ENCODE measurements at places on chromosomes 3 and 15.
A peak's percentile ranks its signal among the peaks of the same experiment; 100 is the strongest.

DNA sequence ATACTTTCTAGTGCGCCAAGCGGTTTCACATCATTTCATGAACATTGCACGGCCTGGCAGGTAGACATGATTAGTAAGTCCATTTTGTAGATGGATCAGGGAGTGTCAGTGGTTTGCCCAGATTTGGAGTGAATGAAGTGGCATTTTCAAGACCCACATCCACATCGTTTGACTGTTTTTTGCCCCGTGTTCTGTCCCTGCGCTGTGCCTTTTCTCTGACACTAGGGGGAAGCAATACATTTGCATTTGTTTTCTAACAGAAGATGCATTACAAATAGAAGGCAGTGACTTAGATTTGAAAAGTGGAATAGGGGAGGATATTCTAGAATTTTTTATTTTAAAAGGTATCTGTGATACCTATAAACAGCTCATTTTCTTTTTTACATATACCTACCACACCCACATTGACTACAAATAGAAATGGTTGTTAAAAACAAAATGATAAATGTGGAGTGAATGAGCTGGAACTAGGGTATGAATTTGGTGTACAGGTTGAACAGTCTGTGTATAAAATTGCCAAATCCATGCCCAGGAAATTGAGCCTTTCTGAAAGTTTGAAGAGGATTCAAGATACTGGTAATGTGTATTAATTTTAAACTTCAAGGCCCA is 98.0 kb downstream of the USP13 start:
- no peak for DNase-seq

DNA sequence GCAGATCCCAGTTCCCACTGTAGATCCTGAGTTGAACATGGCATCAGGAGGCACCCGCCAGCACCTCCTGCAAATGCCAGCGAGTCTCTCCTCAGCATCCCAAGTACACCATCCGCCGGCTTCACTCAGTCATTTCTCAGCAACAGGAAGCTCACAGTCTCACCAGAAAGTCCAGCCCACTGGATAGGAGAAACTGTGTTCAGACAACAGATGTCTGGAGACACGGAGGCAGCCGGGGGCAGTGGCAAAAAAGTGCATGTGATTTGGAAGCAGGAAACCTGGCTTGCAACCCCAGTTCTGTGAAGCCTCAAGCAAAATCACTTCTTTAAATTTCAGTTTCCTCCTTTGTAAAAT is 68.7 kb downstream of the SRGAP3 start:
- DNase-seq: no peak

DNA sequence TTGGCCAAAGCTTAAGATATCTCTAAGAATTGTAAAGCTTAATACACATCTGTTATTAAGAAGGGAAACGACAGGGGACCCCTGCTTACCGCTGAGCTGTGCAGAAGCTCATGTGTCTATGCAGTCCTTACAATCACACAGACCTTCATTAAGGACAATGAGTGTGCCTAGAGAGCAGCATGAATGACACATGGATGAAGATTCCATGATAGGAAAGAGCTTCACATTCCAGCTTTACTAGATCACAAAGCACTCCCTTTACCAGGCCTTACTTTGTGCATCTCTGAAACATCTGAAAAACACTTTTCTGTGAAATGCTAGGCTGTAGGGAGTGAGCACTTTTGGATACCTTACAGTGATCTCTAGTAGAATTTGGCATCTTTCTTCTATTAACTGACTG is 32.0 kb downstream of the RNF168 start:
- no peak for DNase-seq

DNA sequence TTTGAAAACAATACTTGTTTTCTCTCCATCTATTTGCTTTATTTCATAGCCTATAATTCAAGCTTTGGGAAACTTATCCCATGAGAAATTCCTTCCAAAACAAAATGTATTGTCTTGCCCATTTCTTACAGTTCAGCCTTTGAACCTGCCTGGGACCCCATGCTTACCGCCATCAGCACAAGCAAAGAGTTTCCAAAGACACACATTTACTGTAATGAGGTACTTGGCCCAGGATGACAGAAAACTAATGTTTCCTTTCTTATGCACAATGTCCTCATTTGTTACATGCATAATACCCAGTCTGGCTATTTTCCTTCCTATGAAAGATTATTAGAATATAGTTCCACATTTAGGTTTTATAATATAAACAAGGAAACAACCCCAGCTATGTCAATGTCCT is 180.4 kb downstream of the GAP43 start:
- no peak for DNase-seq

GRCh38 chr3:32989171-32989570 is 37.7 kb downstream of the CCR4 start:
- DNase-seq: no peak

DNA sequence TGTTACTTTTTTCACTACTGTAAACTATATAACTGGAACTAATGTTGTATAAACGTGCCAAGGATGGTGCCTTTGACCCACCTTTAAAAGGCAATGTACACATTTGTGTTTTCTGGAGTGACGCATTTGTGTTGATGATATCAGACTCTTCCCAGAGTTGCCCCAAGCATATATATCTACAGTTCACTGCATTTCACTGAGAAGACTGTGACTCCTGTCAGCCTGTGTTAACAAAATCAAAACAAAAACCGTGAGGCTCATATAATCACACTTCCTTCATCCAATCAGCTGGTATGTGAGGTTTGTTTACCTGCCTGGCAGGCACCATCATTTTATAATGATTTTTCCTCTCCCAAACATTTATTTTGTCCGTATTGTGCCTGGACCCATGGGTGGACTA is 117.6 kb upstream of the ROBO1 start:
- DNase-seq: no peak

DNA sequence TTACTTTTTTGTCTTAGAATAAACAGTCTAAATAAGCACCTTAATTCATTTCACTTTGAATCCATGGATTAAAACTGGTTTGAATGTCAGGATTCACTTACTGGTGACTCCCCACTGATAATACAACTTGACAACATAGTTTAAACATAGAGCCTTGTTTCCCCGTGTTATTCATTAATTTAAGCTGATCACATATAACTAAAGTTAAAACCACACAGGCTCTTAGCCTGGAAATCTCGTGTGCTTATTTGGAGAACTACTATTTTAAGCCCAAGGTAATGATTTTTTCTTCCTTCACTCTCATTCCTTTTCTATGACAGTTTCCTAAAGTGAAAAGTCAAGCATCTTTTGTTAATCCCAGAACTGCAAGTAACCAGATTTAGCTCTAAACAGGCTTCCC is 64.2 kb downstream of the HACD2 start:
- DNase-seq: no peak

DNA sequence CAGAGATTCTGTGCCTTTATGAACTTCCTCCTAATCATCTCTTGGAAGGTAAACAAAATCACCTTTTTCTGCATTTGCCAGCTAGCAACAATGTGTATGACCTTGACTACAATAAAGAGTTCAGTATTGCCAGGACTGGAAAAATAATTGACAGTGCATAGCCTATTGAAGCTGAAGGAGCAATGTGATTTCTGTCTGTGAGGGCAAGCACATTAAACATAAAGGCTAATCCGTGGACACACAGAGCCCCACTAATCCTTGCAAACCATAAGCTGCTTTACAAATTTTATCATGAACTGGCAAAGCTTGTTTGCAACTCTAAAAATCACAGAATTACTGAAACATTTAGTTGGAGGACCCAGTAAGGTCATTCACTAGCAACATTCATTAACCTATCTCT is 563.8 kb downstream of the PYDC2 start:
- no peak for DNase-seq

- no peak for DNase-seq
These were observed 79.3 kb downstream of the EEFSEC start for GRCh38 chr3:128232376-128233178.

GRCh38 chr3:75260-75659 is 121.3 kb upstream of the CHL1 start:
- DNase-seq: no peak

DNA sequence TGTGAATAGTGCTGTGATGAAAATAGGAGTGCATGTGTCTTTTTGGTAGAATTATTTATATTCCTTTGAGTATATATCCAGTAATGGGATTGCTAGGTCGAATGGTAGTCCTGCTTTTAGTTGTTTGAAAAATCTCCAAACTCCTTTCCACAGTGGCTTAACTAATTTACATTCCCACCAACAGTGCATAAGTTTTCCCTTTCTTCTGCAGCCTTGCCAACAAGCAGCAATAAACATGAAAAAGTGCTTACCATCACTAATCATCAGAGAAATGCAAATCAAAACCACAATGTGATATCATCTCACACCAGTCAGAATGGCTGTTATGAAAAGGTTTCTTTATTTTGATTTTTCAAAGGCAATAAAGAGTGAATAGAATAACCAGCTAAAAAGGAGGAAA is 1105.9 kb downstream of the NAALADL2 start:
- DNase-seq: no peak

DNA sequence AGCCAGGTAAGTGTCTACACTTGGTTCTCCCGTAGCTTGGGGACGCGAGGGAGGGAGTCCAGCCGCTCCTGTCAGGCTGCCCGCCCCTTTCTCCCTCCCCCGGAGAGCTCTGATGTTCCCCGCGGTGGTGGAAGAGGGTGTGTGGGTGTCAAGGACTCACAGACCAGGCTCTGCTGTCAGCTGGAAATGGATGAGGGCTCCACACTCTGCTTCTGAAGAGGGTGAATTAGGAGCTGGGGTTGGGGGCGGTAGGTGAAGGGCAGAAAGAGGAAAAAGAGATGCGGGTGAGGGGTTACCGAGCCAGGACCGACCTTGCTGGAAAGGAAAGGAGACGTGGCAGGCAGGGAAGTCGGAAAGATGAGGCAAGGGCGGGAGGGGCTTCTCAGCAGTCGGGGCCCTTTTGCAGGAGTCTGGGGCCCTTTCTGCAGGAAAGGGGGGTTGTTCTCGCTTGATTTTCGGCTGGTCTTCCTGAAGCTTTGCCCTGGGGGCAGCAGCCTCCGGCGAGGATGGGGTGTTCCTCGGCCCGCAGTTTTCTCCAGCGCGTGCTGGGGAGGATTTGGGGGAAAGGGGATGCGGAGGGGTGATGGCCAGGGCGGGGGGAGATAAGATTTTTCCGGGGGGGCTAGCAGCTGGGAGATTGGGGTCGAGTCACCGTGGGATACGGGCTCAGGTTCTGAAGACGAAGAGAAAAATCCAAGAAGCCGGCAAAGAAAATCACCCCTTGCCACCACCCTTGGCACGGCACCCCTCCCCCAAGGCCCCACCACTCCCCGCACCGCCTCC is 602 bp upstream of the BAHD1 start:
- DNase-seq: peak; percentile 20

GRCh38 chr15:64870353-64870752 is 28.6 kb downstream of the PLEKHO2 start:
- DNase-seq: no peak

GRCh38 chr15:99106417-99107220 is 1.7 kb downstream of the SYNM start:
- peak; percentile 38 for DNase-seq

DNA sequence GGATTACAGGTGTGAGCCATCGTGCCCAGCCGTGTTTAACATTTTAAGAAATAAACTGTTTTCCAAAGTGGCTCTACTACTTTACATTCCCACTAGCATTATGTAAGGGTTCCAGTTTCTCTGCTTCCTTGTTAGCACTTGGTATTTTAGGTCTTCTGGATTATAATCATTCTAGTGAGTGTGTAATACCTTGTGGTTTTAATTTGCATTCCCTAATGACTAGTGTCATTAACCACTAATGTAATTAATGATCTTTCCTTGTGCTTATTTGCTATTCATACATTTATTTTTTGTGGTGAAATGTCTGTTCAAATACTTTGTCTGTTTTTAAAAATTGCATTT is 30.7 kb downstream of the ARIH2 start:
- DNase-seq: no peak
